Cardiac muscle cell (in vitro differentiated cells and primary cell): ENCODE measurements at places on chromosomes 6 and 20. TPM values are rescaled to one million over a fixed set of nuclear protein-coding genes. Genes with fewer than 3 reads are reported as not detected.

DSTN gene
- polyA plus RNA-seq = 629 and 743 TPM in 2 replicates

LAMA4 gene
- 162 and 244 TPM in 2 replicates for polyA plus RNA-seq

DNA sequence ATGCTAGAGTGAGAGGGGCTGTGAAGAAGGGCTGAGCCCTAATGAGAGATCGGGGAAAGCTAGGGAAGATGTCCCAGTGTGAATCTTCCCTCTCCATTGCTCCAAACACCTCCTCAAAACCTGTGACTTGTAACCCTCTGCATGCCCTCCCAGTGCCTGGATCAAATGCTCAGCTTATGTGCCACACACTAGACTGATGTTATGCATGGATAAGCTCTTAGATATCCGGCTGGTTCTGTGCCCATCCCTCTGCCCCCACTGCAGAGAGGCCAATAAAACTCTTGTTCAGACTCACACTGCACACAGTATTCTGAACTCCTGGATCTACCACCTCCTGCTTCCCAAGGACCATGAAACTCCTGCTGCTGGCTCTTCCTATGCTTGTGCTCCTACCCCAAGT is at the start of gene DEFB118:
TSS of gene DEFB118 (plus strand) at position 301 of the 400 bp plus-strand sequence. CDS start at position 351, 50 bp downstream.
- no peak for DNase-seq

- DNase-seq = no peak
These were observed 50.9 kb downstream of the ILRUN start for GRCh38 chr6:34645627-34646026.

DNA sequence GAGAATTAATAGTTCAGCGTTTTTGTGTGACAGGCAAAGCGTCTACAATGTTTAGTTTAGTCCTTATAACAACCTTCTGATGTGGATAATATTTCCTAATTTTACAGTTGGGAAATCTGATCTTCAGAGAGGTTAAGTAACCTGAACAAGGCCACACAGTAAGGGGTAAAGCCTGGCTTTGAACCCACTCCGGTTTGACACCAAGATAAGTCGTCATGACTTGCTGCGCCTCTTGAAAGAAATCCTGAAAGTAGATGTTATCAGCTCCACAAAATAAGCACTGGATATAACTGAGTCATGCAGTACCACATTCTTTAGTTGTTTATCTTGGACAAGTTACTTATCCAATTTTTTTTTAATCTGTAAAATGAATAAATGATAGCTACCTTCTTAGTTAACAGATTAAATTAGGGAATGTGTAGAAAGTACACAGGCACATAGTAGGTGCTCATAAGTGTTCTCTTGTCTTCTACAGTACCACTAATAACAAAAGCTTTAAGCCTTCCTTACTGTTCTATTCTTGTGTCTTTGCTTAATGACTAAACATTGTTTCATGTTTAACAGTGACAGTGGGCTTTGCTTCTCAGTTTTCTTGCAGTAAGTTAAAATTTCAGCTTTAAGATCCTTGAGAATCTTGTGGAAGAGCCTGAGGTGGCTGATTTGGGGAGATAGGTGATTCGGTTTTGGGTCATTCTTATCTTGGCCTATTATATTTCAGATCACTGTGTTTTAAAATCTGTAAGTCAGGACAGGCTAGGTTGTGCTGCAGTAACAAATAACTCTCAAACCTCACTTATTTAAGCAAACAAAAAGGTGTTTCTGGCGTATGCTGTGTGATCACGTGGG is 2.1 kb downstream of the HIVEP1 start:
- DNase-seq = no peak

GRCh38 chr6:13485923-13486562 is 1.4 kb downstream of the GFOD1 start:
- peak; percentile 50 for DNase-seq

SLC35B3 gene
- 11.9 and 13.1 TPM in 2 replicates for polyA plus RNA-seq

C20orf144 gene
- polyA plus RNA-seq = 1.4 and 1.9 TPM in 2 replicates

MYL9 gene
- polyA plus RNA-seq = 1,085 and 1,624 TPM in 2 replicates

CDSN gene
- not detected in 2 replicates for polyA plus RNA-seq

DNA sequence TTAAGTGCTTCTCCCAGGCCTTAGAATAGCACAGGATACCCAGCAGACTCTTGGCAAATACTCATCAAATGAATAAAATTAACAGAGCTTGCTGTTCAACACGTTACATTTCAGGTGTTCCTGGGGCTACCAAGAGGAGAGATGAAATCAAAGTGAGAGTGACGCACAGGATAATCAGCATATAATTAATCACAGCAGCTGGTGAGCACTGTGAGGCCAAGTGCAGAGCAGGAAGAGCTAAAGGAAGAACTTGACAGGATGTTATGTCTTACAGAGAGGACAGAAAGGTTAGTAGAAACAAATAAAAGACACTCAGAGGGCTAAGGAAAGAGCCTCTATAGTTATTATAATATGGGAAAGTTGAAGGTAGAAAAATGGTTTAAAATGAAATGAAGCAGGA is 8.8 kb downstream of the PPIL1 start:
- no peak for DNase-seq

CCNC gene
- 68.1 and 80.0 TPM in 2 replicates for polyA plus RNA-seq

HEY2 gene
- polyA plus RNA-seq = 54.1 and 166 TPM in 2 replicates

DNA sequence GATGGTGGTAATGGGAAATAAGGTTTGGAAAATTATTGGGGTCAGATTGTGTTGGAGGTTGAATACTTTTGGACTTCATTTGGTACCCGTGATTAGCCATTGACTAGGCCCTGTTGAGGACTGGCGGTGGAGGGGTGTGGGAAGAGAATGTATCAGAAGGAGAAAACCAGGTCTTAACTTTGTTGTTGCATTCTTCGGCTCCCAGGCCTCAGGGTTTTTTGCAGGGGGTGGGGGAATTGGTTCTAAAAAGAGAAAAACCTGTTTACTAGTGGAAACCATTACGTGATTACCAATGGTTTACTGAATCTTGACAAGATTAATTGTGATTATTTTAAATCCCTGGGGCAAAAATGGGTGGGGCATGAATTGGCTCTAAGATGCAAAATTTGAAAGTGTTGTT is 85.1 kb downstream of the PHF20 start:
- DNase-seq = no peak
